ENCODE measurements at places on chromosomes 3 and 15.

DNA sequence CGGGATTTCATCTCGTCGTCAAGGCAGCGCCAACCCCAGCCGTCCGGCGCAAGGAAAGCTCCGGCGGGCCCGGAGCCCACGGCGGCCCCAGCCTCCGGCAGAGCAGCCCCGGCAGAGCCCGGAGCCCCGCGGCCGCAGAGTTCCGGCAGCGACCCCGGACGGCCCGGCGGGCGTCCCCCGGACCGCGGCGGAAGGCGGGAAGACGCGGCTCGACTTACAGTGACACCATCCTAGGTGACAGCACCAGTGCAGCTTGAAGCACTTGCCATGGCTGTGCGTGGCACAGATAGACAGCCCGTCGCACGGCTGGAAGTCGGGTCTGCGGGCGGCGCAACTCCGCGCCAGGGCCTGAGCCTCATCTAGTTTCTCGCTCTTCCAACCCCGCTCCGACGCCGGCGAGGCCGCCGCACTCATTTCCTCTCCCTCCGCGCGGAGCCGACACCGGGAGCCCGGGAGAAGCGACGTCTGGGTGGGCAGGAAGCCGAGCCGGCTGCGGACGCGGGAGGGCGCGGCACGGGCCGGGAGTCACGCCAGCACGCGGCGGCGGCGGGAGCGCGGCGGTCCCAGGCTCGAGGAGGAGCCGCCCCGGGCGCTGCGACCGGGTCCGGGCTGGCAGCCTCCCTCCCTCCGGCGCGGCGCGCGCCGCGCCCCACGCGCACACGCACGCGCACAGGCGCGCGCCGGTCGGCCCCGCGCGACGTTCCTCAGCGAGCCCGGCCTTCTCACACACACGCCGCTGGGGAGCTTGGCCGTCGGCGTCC is at the start of gene C3orf70:
TSS of gene C3orf70 (minus strand) at position 651 of the 761 bp plus-strand sequence. CDS start at position 414, 237 bp downstream.
- peaks cover 23% of the 10 kb centered on the region for H3K4me1 ChIP-seq
- no peaks in the 10 kb centered on the region for H3K36me3 ChIP-seq
- peak; percentile 67 for DNase-seq

- no peaks in the 10 kb centered on the region for H3K4me1 ChIP-seq
- H3K27me3 ChIP-seq: no peaks in the 10 kb centered on the region
- no peak for DNase-seq
- H3K27ac ChIP-seq: no peak overlapping the region
- no peak overlapping the region for H3K4me3 ChIP-seq
- H3K36me3 ChIP-seq: no peaks in the 10 kb centered on the region
These were observed 37.9 kb upstream of the ARL8B start for GRCh38 chr3:5084224-5084623.

DNA sequence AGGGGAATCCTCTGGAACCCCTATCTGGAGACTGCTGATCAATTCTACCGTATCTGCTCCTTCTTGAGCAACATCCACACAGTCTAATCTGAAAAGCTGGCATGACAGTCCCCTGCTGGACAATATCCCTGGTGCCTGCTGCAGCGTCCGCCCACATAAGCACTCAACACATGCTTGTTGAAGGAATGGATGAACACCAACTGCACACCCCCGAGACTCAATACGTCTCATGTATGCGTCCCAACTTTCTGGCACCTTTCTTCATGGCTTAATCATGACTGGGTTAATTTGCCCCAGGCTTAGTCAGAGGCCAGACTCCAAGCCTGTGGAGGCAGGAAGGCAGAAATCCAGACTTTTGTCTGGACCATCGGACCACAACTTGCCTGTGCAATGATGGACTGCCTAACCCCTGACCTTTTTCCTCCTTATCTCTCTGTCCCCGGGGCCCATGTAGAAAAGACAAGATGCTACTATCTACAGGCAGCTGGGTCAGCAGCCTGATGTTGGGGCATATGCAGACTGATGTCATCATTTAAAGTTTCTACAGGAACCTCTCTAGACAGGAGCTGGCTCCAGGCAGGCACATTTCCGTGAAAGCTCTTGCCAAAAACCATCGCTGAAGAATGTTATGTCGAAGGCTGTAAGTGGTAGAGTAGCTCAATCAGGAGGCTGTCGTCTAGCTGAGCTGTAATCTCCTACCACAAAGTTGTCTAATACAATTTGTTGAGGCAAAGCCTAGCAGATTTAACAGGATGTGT is 114.1 kb upstream of the TPM1 start:
- no peak overlapping the region for H3K4me3 ChIP-seq
- DNase-seq: peak; percentile 42
- H3K27ac ChIP-seq: peak overlapping the region; percentile 48
- peaks cover 17% of the 10 kb centered on the region for H3K4me1 ChIP-seq
- H3K36me3 ChIP-seq: no peaks in the 10 kb centered on the region
- no peaks in the 10 kb centered on the region for H3K27me3 ChIP-seq

DNA sequence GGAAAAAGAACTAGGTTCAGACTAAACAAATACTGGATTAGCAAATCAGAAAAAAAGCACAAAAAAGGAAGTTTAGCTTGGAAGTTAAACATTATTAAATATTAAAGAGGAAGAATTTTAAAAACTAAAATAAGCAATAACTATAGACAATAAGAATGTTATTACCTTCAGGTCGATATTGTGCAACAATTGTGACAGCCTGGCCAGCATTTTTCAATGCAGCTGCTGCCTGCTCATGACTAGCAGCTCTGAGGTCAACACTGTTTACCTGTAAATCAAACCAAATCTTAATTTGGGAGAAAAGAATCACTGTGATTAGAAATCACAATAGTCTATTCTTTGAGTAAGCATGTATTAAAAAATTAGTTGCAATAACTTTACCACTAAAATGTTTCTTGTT is 75.1 kb upstream of the MELTF start:
- no peaks in the 10 kb centered on the region for H3K27me3 ChIP-seq
- H3K4me1 ChIP-seq: no peaks in the 10 kb centered on the region
- no peaks in the 10 kb centered on the region for H3K36me3 ChIP-seq
- DNase-seq: no peak

DNA sequence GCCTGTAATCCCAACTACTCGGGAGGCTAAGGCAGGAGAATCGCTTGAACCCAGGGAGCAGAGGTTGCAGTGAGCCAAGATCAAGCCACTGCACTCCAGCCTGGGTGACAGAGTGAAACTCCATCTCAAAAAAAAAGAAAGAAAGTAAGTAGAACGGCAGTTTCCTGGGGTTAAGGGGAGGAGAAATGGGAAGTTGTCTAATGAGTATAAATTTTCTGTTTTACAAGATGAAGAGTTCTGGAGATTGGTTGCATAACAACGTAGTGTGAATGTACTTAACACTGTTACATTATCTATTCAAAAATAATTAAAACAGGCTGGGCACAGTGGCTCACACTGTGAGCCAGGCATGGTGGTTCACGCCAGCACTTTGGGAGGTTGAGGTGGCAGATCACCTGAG is 45.4 kb downstream of the GRK7 start:
- no peak for DNase-seq
- no peaks in the 10 kb centered on the region for H3K36me3 ChIP-seq
- no peak overlapping the region for H3K4me3 ChIP-seq
- H3K27me3 ChIP-seq: no peaks in the 10 kb centered on the region
- no peak overlapping the region for H3K27ac ChIP-seq

- peaks cover 4% of the 10 kb centered on the region for H3K4me1 ChIP-seq
- no peaks in the 10 kb centered on the region for H3K36me3 ChIP-seq
- H3K4me3 ChIP-seq: no peak overlapping the region
- no peak overlapping the region for H3K27ac ChIP-seq
- no peak for DNase-seq
These were observed 202.2 kb downstream of the SSR3 start for GRCh38 chr3:156352728-156353127.

GRCh38 chr3:45347315-45348000 is 40.9 kb upstream of the LARS2 start:
- no peak for DNase-seq
- H3K36me3 ChIP-seq: no peaks in the 10 kb centered on the region
- H3K27ac ChIP-seq: no peak overlapping the region

DNA sequence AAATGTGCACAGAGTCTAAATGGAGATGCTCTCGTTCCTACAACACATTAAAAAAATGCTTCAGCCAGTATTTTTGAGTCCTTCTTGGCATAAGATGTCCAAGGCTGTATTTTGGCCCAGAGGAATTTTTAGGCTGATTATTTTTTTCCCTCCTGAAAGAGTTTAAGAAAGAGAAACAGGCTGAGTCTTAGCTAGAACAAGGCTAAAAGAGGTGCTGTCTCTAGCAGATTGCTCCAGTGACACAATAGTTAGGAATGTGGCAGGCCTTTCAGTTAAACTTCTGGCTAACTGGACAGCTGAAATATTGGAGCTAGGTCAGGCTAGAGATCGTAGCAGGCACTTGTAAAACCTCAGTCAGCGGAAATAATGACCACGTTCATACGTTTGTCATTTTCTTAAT is 271.4 kb upstream of the RARB start:
- H3K4me3 ChIP-seq: no peak overlapping the region
- H3K4me1 ChIP-seq: peaks cover 9% of the 10 kb centered on the region
- H3K36me3 ChIP-seq: no peaks in the 10 kb centered on the region
- DNase-seq: peak; percentile 5

GRCh38 chr3:139180489-139180888 is 135.8 kb upstream of the PRR23C start:
- H3K27me3 ChIP-seq: no peaks in the 10 kb centered on the region
- DNase-seq: no peak
- H3K4me3 ChIP-seq: no peak overlapping the region
- H3K36me3 ChIP-seq: no peaks in the 10 kb centered on the region

- H3K27me3 ChIP-seq: peaks cover 100% of the 10 kb centered on the region
- peak; percentile 29 for DNase-seq
- H3K27ac ChIP-seq: no peak overlapping the region
- H3K4me1 ChIP-seq: no peaks in the 10 kb centered on the region
- H3K36me3 ChIP-seq: no peaks in the 10 kb centered on the region
These were observed 79.8 kb downstream of the RHCG start for GRCh38 chr15:89416339-89417183.

- DNase-seq: no peak
- H3K4me1 ChIP-seq: no peaks in the 10 kb centered on the region
- H3K27ac ChIP-seq: no peak overlapping the region
- no peaks in the 10 kb centered on the region for H3K27me3 ChIP-seq
These were observed 1183.1 kb downstream of the ZPLD1 start for GRCh38 chr3:103617961-103618360.

DNA sequence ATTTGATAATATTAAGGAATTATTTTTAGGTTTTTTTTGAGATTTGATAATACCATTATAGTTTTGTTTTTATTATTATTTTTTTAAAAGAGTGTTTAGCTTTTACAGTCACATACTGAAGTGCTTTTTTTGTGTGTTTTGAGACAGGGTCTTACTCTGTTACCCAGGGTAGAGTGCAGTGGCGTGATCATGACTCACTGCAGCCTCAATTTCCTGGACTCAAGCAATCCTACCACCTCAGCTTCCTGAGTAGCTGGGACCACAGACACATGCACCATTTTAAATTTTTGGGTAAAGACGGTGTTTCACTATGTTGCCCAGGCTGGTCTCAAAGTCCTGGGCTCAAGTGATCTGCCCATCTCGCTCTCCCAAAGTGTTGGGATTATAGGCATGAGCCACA is 73.0 kb downstream of the SUMF1 start:
- H3K36me3 ChIP-seq: no peaks in the 10 kb centered on the region
- no peak overlapping the region for H3K4me3 ChIP-seq
- no peak overlapping the region for H3K27ac ChIP-seq
- no peak for DNase-seq
- no peaks in the 10 kb centered on the region for H3K4me1 ChIP-seq

DNA sequence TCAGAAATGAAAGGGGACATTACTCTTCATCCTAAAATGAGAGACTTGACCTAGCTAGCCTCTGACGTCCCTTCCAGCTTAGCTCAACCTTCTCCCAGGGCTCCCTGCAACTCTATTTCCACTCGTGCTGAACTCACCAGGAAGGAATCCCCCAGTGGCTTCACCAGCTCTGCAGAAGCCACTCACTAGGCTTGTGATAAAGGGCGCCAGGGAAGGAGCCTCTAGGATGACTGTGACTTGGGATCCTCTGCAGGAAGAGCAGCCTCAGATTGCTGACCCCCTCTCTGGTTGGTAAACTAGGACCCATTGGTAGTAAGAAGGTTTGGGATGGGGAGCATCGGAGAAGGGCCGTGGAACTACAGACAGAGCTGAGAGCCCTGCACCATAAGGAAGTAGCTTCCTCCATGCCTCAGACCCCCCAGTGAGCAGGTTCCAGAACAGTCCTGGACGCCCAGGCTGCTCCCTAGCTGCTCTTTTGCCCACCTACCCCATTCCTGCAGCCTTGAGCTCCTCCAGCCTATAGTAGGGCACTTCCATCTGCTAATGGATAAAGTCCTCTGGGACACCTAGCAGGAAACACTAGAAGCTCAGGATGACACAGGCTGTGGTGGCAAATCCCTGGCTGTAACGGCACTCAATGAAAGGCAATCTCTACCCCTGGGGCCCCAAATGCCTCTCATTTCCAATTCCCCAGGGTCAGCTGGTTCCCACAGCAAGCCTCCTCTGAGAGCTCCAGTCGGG is 26.0 kb downstream of the PLA2G4F start:
- H3K36me3 ChIP-seq: no peaks in the 10 kb centered on the region
- DNase-seq: no peak
- H3K4me3 ChIP-seq: no peak overlapping the region

GRCh38 chr15:40006003-40006402 is 33.0 kb downstream of the SRP14 start:
- H3K27ac ChIP-seq: no peak overlapping the region
- no peaks in the 10 kb centered on the region for H3K4me1 ChIP-seq
- H3K36me3 ChIP-seq: peaks cover 71% of the 10 kb centered on the region
- H3K27me3 ChIP-seq: no peaks in the 10 kb centered on the region

- DNase-seq: no peak
- H3K27ac ChIP-seq: peak overlapping the region; percentile 67
- H3K4me1 ChIP-seq: peaks cover 20% of the 10 kb centered on the region
- no peaks in the 10 kb centered on the region for H3K36me3 ChIP-seq
- no peak overlapping the region for H3K4me3 ChIP-seq
These were observed 80.8 kb downstream of the RARB start for GRCh38 chr3:25508901-25509300.

DNA sequence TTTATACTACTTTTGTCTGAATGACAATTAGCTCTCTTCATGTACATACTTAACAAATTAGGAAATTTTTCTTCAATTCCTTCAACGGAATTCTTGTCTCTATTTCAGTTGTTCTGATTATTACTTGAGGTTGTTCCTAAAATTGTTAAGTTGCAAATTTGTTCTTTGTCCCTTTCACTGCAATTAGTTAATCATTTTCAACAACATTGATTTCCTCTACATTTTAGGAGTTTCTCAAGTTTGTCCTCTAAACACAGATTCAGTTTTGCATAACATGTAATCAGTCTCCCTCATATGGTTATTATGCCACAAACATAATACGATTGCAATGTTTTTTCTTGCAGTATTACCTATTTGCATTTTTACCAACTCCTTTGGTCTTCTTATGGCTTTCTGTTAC is 283.5 kb downstream of the SV2B start:
- H3K27ac ChIP-seq: no peak overlapping the region
- H3K36me3 ChIP-seq: no peaks in the 10 kb centered on the region
- no peak for DNase-seq
- H3K4me3 ChIP-seq: no peak overlapping the region
- no peaks in the 10 kb centered on the region for H3K4me1 ChIP-seq
